NCI-H2029 treated with DMSO at 0.1 percent for 48 hours (cell line): ENCODE measurements at places on chromosomes 2 and 18.

DNA sequence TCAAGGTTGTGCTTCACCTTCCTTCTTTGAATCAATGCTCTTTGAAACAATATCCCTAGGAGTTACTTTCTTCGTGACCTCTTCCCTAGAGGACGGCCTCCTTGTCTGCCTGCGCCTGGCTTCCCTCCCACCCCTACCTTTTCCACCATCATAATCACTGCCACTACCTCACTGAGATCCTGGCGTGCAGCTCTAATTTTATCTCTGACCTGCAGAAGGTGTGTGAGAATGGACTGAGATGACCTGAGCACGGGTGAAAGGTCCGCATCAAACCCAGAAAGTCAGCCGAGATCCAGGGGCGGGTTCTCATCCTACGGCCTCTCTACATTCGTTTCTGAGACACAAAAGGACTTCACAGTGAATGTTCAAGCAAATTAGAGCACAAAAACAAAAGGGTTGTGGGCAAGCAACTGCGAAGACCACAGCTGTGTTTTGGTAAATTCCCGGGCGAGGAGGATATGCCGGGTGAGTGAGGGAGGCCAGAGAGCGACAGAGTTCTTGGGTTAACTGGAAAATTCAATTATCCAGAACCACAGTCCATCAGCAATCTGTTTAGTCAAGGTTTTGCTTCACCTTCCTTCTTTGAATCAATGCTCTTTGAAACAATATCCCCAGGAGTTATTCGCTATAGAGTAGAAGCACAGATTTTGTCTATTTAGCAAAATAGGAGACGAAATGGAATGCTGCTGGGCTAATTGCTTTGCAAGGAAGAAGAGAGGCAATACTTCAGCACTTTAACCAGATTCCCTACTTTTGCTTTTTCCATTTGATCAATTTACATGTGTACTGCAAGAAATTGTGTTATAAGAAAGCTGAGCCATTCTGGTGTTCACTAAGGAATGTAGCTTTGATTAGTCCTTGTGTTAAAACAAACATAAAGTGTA lies 212.6 kb downstream of the ACKR3 start:
- no peak for DNase-seq

- no peak for DNase-seq
Measured at GRCh38 chr18:25568986-25569385, 217.0 kb upstream of the ZNF521 start.

DNA sequence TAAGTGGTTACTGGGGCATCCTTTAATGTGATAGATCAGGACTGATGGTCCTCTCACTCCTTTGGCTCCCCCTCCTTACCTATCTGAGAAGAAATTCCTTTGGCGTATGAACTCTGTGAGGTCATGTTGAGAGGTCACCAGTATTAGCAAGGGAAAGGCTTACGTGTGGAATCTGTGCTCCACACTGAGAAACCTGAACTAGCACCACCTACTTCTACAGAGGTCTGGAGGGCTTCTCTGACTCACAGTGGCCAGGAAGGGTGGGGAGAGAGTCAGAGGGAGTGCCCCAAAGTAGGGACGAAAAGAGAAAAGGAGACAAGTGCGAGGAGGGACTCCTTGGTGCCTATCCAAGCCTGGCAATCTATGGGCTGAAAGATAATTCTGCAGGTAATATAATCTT lies 348.6 kb downstream of the TNS1 start:
- DNase-seq, result no peak

DNA sequence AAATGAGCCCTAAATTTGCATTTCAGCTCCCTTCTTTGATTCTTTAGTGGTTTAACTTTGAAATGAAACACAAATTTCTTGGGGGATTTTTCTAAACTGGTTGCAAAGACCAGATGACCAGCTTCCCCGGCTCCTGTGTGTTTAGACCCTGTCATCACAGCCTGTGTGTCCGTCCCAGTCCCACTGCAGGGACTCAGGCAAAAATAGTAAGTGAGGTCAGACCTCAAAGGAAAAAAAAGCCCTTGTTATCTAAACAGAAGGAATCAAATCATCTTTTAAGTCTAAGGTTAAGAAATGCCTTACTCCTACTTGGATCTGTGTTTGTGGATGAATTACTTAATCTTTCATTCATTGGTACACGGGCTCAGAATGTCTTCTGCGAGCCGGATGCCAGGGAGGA lies 423.7 kb downstream of the LPIN1 start:
- no peak for DNase-seq

- no peak for DNase-seq
Measured at GRCh38 chr2:212646698-212647366, 108.2 kb upstream of the ERBB4 start.

- no peak for DNase-seq
Measured at GRCh38 chr2:183149489-183149888, 25.2 kb downstream of the NUP35 start.

- peak; percentile 25 for DNase-seq
Measured at GRCh38 chr18:26468931-26469340, 79.4 kb downstream of the KCTD1 start.

GRCh38 chr18:8742387-8743361 lies 37.3 kb downstream of the MTCL1 start:
- no peak for DNase-seq

- DNase-seq, result no peak
Measured at GRCh38 chr2:130899306-130899705, 62.6 kb downstream of the ARHGEF4 start.
